ENCODE measurements at places on chromosomes 12 and 14. TPM values are rescaled to one million over a fixed set of nuclear protein-coding genes. Genes with fewer than 3 reads are reported as not detected.

GRCh38 chr12:38137716-38138115 lies 178.9 kb upstream of the ALG10B start:
- DNase-seq: no peak
- no peaks in the 10 kb centered on the region for H3K4me1 ChIP-seq
- no peak overlapping the region for H3K27ac ChIP-seq

GRCh38 chr14:23580948-23581281 lies 2.3 kb upstream of the JPH4 start:
- no peak overlapping the region for H3K27ac ChIP-seq
- no peak for DNase-seq
- peaks cover 12% of the 10 kb centered on the region for H3K4me1 ChIP-seq
- H3K4me3 ChIP-seq: no peak overlapping the region
- H3K36me3 ChIP-seq: no peaks in the 10 kb centered on the region
- peaks cover 39% of the 10 kb centered on the region for H3K27me3 ChIP-seq

DNA sequence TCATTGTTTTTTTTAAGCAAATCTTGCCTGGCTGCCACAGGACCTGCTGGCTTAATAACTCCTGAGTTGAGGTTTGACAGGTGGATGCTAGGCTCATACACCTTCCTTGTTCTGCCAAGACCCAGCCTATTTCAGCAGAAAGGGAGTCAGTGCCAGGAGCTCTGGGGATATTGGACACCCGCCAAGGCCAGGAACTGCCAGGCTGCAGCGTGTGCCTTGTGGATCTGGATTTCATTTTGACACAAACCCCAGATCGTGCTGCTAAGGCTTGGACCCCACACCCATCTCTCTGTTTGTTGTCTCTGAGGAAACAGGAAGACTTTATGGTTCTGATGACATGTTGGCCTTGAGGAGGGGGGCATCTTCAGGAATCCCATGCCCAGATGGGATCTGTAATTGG lies 44.4 kb upstream of the PRIMA1 start:
- no peaks in the 10 kb centered on the region for H3K36me3 ChIP-seq
- no peak overlapping the region for H3K27ac ChIP-seq
- H3K4me1 ChIP-seq: no peaks in the 10 kb centered on the region
- peaks cover 7% of the 10 kb centered on the region for H3K27me3 ChIP-seq
- no peak overlapping the region for H3K4me3 ChIP-seq
- no peak for DNase-seq

GRCh38 chr14:72774141-72774540 lies 119.8 kb downstream of the DPF3 start:
- H3K36me3 ChIP-seq: no peaks in the 10 kb centered on the region
- H3K27me3 ChIP-seq: peaks cover 3% of the 10 kb centered on the region
- H3K4me3 ChIP-seq: no peak overlapping the region
- peaks cover 10% of the 10 kb centered on the region for H3K4me1 ChIP-seq

Gene CLEC1A
- not detected for total RNA-seq

All from activated CD8-positive, alpha-beta T cell treated with anti-CD3 and anti-CD28 coated beads for 36 hours (primary cell).